ENCODE measurements at places on chromosomes 12 and 14. TPM values are rescaled to one million over a fixed set of nuclear protein-coding genes. Genes with fewer than 3 reads are reported as not detected.
A peak's percentile ranks its signal among the peaks of the same experiment; 100 is the strongest.

DIO3 gene
- total RNA-seq, result not detected

DNA sequence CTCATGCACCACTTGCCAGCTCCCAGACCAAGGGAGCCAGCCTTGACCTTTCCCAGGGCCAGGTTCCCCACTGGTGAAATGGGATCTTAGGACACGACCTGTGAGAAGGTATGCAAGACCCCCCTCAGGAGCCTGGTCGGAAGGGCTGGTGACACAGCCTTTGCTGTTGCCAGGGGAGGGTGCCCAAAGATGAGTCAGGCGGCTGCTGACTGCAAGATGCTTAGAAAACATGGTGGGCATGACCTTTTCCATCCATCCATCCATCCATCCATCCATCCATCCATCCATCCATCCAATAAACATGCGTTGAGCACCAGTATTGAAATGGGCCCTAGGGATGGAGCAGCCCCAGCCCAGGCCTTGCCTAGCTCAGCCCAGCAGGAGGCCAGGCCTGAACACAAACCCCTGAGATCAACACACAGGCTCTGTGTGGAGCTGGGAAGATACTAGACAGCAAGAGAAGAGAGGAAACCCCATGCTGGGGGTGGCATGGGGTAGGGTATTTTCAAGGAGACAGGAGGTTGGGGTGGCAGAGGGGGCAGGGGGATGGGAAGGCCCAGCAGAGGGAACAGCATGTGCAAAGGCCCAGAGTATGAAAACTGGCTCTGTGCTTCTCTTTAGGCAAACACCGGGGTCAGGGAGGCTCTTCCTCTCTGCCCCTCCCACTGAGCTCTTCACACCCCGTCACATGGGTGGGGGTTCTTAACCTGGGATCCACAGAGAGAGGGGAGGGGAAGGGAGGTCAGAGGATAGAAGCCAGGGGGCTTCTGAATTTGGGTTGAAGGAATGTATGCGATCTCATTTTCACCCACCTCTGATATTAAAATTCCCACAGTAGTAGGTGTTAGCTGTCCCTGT lies 26.2 kb upstream of the YY1 start:
- peak overlapping the region; percentile 80 for H3K4me3 ChIP-seq
- H3K27me3 ChIP-seq, result peaks cover 3% of the 10 kb centered on the region
- no peaks in the 10 kb centered on the region for H3K36me3 ChIP-seq
- H3K4me1 ChIP-seq, result peaks cover 37% of the 10 kb centered on the region

DNA sequence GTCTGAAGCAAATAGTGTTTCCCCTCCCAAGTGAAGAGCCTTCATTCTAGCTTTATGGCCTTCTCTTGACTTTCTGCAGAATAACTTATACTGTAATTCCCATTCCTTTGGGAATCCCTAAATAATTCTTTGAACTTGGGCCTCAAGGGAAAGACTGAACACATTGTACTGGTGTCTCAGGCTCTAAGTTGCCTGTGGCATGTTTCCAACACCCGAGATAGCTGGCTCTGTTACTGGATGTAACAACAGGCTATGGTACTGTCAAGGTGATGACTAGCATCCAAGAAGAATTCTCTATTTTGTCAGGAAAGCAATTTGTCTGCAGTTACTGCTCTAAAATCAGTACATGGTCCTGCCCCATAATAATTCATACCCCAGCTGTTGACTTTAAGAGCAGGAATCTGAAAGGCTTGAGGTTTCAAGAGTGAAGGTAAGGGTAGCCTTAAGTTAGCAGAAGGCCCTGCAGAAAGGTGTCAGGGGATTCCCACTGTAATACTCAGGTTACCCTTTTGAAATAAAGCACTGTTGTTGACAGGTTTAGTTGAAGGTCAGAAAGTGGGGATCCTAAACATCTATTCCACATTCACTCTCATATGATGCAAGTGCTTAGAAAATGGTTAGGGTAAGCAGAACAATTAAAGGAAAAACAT lies 5.2 kb downstream of the GPX2 start:
- peaks cover 39% of the 10 kb centered on the region for H3K4me1 ChIP-seq
- H3K27me3 ChIP-seq, result no peaks in the 10 kb centered on the region
- no peak overlapping the region for H3K4me3 ChIP-seq
- no peak overlapping the region for H3K27ac ChIP-seq

SDR9C7 gene
- total RNA-seq, result not detected

All from activated CD4-positive, alpha-beta T cell treated with anti-CD3 and anti-CD28 coated beads, Interleukin-2, amount 10 ng/mL, durations not matched to agents 7 days and 5 days (primary cell).